ENCODE measurements at places on chromosomes 6 and 20. TPM values are rescaled to one million over a fixed set of nuclear protein-coding genes. Genes with fewer than 3 reads are reported as not detected.

- no peaks in the 10 kb centered on the region for H3K27me3 ChIP-seq
- DNase-seq: peak; percentile 90
- H3K27ac ChIP-seq: peak overlapping the region; percentile 94
- H3K4me3 ChIP-seq: no peak overlapping the region
- peaks cover 31% of the 10 kb centered on the region for H3K4me1 ChIP-seq
Measured at GRCh38 chr6:158500016-158500735, 59.7 kb upstream of the TMEM181 start.

DNA sequence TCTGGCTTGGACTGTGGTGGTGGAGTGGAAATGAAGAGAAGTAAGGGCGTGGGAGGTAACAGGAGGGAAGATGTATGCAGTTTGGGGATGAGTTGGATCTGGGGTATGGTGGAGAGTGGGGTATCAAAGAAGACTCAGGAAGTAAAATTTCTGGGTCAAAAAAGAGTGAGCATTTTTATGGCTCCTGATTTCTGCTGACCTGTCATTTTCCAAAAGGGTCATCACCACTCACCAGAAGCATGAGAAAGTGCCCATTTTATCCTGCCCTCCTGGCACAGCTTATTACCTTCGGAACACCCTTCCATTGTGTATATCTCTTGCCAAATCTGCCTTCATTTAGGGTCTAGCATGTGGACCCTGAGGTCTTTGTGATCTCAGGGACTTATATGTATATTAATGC lies 17.3 kb downstream of the TOX2 start:
- no peaks in the 10 kb centered on the region for H3K36me3 ChIP-seq
- H3K4me3 ChIP-seq: no peak overlapping the region
- H3K27ac ChIP-seq: no peak overlapping the region
- no peak for DNase-seq

DNA sequence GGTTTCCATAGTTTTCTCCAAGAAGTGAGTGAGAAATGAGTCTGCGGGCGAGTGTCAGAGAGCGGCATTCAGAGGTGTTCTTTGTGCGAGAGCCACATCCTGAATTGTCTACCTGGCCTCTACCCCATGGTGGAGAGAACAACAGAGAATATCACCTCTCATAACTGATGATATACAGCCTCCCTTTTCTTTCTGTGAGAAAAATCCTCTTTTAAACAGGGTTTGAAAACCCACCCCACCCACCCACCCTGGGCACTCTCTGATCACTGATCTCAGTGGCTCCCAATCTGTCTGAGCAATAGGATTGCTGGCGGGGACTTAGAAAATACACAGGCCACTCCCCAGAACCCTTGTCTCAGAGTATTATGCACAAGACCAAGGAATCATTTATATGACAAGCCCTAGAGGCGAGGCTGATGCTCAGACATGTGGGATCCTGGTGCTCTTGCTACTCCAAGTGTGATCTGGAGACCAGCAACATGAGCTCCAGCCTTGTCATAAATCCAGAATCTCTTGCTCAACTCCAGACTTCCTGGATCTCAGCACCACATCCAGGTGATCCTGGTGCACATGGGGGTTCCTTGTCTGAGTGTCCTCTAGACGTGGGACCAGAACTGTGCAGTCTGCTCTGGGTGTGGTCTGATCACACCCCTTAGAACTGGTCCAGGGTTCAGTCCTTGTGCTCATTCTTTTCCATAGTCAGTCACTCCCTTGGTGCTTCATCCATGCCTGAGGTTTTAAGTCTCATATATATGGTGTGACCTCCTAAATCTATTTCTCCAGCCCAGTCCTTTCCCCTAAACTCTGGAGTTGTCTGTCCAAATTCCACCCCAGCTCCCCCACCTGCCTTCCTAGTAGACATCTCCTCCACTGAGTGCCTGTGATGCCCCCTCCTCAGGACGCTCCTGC lies 5.3 kb downstream of the HLA-B start:
- H3K4me1 ChIP-seq: no peaks in the 10 kb centered on the region
- H3K27ac ChIP-seq: no peak overlapping the region
- DNase-seq: no peak
- H3K27me3 ChIP-seq: no peaks in the 10 kb centered on the region

DNA sequence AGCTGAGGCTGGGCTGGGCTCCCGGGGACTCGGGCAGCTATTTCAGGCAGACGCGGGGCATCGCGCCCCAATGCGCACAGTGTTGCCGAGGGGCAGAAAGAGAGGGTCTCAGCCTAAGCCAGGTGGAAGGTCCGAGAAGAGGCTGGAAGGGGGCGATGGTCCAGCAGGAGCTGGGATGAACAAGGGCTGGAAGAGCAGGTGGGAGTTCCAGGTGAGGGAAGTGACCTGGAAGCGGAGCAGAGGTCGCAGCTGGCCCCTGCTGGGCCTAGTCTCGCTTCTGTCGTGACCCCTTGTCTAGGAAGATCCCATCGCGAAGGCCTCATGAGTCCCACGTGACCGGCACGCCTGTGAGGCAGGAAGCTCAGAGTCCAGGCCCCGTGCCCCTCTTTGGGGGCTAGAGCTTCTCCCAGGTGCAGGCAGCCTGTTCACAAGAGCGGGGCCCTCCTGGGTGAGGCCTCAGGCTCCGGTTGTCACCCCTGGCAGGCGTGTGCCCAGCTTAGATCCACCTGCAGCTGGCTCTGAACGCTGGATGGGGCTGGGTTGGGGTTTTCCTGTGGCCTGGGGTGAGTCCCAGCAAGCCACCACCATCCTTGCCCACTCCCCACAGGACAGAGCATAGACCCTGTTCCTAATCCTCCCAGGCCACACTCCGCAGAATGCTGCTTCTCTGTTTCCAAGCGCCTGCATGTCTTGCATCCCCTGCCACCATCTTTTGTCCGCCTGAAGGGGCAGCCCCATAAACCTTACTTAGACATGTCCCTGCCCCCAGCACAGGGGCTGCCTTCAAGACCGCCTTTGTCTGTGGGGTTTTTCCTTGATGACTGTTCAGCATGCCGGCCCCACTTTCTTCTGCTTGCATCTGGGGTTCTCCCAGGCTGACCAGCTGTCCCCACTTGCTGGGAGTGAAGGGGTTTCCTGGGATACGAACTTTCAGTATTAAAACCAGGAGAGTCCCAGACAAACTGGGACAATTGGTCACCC lies 15.1 kb downstream of the SLC22A3 start:
- H3K36me3 ChIP-seq: no peaks in the 10 kb centered on the region
- H3K4me3 ChIP-seq: no peak overlapping the region

DNA sequence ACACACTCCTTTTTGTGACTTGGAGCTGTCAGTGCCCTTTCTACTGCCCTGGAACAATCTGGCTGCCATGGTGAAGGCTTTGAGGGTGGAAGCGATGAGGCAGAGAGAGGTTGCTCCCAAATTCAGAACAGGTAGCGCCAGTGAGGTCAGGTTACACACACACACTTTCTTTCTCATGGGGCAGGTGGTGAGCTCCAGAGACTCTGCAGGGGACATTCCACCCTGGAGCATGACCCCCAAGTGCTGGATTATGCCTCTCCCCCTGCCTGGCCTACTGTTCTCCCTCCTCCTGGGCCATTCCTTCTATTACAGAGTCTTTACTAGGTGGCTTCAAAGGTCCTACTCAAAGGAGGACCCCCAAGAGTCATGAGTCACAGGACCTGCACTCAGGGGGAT lies 98.0 kb downstream of the EYA2 start:
- H3K36me3 ChIP-seq: peaks cover 29% of the 10 kb centered on the region
- no peak for DNase-seq
- no peak overlapping the region for H3K27ac ChIP-seq
- H3K27me3 ChIP-seq: no peaks in the 10 kb centered on the region
- H3K4me1 ChIP-seq: no peaks in the 10 kb centered on the region

DNA sequence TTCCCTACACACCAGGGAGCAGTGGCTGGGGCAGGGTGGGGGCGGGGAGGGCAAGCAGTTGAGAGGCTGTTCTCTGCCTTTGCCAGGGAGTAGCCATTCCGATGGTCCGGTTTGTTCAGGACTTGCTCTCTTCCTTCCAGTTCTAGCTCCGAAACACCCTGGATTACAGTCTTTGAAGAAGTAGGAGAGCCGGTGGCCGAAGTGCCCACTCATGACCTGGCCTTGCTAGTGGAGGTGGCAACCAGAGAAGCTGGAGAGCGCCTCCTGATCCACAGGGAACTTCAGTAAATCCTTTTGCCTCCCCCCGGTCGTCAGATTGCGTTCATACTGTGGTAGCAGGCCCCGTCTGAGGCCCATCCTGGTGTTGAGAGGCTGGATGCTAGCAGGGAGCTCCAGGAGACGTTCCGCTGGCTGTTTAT lies 92.8 kb downstream of the ARID1B start:
- no peaks in the 10 kb centered on the region for H3K36me3 ChIP-seq
- no peak overlapping the region for H3K4me3 ChIP-seq
- no peak for DNase-seq
- H3K4me1 ChIP-seq: no peaks in the 10 kb centered on the region
- no peaks in the 10 kb centered on the region for H3K27me3 ChIP-seq

- H3K4me3 ChIP-seq: no peak overlapping the region
- no peak for DNase-seq
- H3K36me3 ChIP-seq: no peaks in the 10 kb centered on the region
- no peak overlapping the region for H3K27ac ChIP-seq
Measured at GRCh38 chr20:34215711-34216381, 25.4 kb upstream of the ASIP start.

DNA sequence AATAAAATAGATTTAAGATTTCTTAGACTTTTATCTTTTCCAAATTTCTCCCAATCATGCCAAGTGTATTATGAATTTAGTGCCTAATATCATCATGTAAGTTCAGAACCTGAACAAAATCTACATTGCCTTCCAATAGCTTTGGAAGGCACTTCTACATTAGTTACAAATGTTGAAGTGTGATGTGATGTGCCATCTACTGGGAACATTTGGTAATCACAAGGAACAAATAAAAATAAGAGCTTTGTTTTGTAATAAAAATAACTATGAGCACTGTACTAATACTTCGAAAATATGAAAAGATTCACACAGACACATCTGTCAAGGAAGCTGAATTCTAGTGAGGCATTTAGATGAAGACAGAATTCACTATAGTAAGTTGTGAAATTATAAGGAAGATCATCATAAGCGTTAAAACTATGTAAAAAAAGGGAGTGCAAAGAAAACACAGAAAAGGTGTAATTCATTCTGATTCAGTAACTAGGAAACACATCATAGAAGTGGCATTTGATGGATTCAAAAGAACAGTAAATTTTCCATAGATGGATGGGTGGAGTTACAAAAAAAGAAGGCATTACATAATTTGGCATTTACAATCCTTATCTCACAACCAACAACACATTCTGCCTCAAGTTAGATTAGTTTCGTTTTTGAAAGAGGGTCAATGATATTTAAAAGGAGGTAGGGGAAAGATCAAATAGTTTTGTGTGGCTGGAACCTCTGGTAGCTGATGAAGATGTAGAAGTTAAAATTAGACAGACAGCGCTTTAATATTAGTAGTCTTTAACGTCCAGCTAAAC lies 161.0 kb downstream of the ASCC3 start:
- H3K4me3 ChIP-seq: no peak overlapping the region
- DNase-seq: peak; percentile 47
- H3K27ac ChIP-seq: no peak overlapping the region
- H3K27me3 ChIP-seq: no peaks in the 10 kb centered on the region
- H3K36me3 ChIP-seq: peaks cover 18% of the 10 kb centered on the region
- no peaks in the 10 kb centered on the region for H3K4me1 ChIP-seq

GRCh38 chr20:38453941-38454340 lies 18.7 kb upstream of the RALGAPB start:
- no peak overlapping the region for H3K4me3 ChIP-seq
- no peak for DNase-seq

DNA sequence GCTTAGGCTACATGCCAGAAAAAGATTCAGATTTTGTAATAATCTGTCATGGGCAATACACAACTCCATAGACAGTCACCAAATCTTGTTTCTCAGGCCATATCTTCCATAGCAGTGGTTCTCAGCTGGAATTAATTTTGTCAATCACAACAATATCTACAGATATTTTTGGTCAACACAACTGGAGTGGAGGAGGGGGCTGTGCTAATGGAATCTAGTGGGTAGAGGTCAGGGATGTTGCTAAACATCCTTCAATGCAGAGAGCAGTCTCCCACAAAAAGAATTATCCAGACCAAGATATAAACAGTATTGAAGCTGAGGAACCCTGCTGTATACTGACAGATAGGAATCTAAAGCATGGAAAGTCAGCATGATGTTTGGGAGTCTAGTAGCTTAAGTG lies 174.6 kb downstream of the UBE3D start:
- DNase-seq: no peak
- no peaks in the 10 kb centered on the region for H3K36me3 ChIP-seq
- H3K27ac ChIP-seq: no peak overlapping the region
- H3K4me3 ChIP-seq: no peak overlapping the region
- no peaks in the 10 kb centered on the region for H3K27me3 ChIP-seq
- H3K4me1 ChIP-seq: no peaks in the 10 kb centered on the region

DNA sequence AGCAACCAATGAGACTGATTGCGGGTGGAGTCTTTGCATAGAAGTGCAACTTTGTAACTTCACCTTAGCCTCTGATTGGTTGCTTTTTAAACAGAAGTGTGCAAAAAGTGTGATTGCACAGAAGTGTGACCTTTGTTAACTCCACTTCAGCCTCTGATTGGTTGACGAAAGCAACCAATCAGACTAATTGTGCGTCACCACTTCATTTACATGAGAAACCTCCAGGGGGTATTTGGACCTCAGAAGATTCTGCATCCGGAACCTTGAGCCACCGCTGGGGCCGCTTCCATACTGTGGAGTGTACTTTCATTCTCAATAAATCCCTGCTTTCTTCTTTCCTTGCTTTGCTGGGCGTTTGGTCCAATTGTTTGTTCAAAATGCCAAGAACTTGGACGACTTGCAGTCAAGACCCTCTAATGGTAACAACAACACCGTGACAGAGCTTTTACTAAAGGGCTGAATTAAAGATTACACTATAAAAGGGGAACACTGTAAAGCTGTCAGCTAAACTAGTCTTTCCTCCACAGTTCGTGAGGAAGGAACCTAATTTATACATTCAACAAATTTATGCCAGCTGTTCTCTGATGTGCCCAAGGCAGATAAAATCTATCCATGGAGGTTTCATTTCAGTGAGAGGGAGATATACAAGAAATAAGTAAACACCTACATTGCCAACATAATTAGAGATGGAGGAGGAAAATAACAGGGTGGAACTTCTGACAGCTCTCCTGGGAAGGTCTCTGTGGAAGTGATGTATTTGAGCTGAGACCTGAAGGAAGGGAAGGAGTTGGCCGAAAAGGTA lies 1.4 kb upstream of the HECA start:
- H3K27ac ChIP-seq: no peak overlapping the region
- DNase-seq: no peak
- no peaks in the 10 kb centered on the region for H3K27me3 ChIP-seq
- peaks cover 12% of the 10 kb centered on the region for H3K4me1 ChIP-seq

- H3K36me3 ChIP-seq: no peaks in the 10 kb centered on the region
- H3K27ac ChIP-seq: no peak overlapping the region
- no peak overlapping the region for H3K4me3 ChIP-seq
- no peak for DNase-seq
- H3K4me1 ChIP-seq: no peaks in the 10 kb centered on the region
Measured at GRCh38 chr6:741410-742339, 48.7 kb upstream of the EXOC2 start.

SRMS gene
- not detected for total RNA-seq

YIPF3 gene
- 61.7 TPM for total RNA-seq

CCN6 gene
- not detected for total RNA-seq

SLC13A3 gene
- total RNA-seq: not detected

MYMX gene
- 116 TPM for total RNA-seq

Data from SJCRH30 (cell line).